ENCODE measurements at places on chromosomes 4 and X.
A peak's percentile ranks its signal among the peaks of the same experiment; 100 is the strongest.

DNA sequence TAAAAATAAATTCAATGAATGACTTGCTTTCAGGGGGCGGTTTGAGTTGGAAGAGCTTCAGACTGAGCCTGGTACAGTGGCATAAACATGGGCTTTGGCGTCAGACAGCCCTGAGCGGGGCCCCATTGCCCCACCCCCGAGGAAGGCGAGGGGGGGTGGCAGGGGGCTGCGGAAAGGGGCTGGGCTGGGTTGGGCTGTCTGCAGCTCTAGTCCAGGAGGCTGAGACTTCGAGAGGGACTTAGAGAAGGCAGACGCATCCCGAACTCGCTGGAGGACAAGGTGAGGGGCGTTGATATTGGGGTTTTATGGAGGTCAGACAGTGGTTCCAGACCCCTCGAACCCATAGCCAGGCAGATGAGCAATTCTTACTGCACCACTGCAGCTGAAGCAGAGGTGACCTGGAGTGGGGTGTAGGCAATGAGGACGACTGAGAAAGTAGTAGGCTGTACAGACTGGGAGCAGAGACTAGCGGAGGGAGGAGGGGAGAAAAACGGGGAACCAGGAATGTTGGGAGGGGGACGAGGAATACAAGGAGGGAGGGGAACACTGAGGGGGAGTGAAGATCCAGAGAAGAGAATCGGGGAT is at the start of gene MAGED2:
Gene MAGED2 (plus strand): TSS at position 222 of the 585 bp plus-strand sequence. CDS start 1,587 bp downstream, outside the sequence.
- DNase-seq: peak; percentile 37

DNA sequence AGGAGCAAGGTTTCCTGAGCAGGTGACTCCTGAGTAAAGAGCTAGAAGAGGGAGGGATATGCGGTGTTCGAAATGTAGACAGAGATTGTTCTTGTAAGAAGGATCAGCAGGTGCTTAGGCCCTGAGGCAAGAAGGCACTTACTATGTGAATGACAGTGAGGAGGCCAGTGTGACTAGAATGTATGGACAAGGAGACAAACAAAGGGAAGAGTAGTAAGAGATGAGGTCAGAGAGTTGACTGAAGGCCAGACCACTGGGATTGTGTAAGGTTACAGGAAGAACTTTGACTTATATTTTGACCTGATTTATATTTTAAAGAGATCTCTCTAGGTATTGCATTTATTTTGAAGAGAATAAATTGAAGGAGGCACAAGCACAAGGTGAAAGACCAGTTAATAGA is 118.4 kb upstream of the ENPEP start:
- no peak for DNase-seq

DNA sequence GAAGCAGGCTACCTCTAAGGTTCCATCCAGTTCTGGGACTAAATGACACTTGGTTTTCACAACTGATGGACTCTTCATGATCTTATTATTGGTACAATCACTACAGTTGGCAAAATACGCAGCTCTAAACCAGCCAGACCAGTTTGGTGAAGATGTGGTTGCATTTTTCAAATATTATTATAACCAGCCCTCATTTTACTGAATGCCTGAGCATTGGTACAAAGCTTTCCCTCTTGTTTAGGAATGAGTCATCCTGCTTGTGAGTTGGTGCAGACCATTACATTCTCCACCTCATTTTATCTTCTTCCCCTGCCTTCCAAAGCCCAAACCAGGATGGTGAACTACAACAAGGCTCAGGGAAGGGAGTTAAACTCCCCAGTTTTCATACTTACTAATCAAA is 223.1 kb downstream of the KDR start:
- DNase-seq: no peak

DNA sequence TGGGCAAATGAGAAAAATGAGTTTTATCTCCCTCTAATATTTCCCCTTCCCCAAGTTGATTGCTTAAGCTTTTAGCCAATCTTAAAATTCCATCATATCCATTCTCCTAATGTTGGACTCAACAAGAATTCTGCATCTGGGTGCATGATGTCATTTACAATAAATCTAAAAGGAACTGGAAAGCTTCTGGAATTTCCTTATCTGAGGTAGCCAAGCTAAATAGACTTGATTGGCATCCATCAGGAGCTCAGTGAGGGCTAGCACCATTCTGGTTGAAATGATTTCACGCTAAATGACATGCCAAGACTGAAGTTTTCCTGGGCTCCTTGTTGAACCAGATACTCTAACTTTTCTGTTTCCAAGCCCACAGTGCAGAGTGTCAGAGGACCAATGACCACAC is 110.3 kb upstream of the SCML1 start:
- DNase-seq: no peak

- DNase-seq: no peak
Measured at GRCh38 chr4:53235547-53235946, 130.3 kb downstream of the SCFD2 start.

DNA sequence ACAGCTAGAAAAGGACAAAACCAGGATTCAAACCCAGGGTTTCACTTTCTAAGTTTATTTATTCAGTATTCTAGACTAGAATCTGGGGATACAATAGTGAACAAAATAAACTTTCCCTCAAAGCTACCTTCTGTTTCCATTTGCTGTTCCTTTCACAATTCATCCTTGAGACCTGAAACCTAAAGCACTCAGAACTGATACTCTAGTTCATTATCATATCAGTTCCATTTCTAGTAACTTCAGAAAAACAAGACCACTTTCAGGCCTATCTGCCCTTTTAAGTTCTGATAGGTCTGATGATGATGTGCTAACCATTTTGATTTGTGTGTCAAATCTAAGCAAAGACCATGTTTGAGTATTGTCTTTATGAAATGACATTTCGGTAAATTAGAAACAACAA is 7.8 kb upstream of the XK start:
- DNase-seq: no peak

DNA sequence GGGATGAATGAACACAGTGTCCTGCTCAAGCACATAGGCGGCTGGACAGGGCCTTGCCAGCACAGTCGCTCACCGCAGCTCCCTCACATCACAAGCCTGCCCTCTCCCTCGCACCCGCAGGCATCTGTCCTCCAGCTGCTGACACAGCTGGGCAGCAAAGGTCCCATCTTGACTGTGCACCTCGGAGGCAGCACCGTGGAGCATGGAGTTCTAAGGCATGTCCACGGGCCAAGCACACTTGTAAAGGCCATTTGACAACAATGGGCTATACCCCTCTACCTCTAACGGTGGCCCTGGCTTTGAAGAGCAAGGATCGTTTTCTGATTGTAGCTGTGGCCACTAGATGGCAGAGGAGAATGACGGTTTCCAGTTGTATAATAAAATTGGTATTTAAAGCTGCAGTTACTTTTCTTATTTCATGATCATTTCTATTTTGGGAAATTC is 53.8 kb downstream of the APLN start:
- no peak for DNase-seq

DNA sequence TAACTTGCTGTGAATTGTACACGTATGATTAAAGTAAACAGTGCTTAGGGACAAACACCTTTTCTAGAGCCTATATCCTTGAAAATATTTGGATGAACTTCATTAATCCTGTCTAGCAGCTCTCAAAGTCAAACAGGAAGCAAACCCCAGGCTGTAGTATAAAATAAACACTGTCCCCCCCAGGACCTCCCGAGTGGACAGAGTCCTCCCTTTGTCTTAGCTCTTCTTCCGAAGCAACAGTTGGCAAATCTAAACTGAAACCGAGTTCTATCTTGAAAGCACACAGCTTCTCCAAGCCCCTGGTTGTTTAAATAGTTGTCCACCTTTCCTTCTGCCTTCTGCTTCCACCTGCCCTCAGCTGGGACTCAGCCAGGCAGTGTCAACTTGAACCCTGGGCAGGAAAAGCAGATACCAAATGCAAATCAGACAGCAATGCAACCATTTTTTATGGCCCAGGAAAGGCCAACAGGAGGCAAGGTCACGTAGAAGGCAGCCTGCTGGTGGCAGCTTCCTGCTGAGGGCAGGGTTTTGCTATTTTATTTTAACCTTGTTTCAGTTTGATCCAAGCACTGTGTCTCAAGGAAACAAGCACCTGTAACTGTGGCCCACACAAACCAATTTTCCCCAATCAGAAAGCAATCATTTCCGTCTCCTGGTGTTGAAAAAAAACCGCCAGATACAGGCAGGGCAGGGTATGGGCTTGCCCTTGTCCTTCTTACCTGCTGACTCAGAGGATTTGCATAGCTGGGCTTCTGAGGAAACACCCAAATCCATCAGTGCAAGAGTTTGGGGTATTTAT is 110.3 kb upstream of the KIT start:
- no peak for DNase-seq

GRCh38 chrX:13009273-13009672 is 34.4 kb downstream of the TMSB4X start:
- no peak for DNase-seq

- no peak for DNase-seq
Measured at GRCh38 chr4:98284640-98285046, 23.5 kb downstream of the RAP1GDS1 start.

- no peak for DNase-seq
Measured at GRCh38 chrX:42094218-42094617, 170.9 kb upstream of the CASK start.

GRCh38 chr4:122746485-122746965 is 14.0 kb downstream of the BBS12 start:
- no peak for DNase-seq

GRCh38 chrX:70141373-70141772 is 8.1 kb downstream of the IGBP1 start:
- DNase-seq: no peak

DNA sequence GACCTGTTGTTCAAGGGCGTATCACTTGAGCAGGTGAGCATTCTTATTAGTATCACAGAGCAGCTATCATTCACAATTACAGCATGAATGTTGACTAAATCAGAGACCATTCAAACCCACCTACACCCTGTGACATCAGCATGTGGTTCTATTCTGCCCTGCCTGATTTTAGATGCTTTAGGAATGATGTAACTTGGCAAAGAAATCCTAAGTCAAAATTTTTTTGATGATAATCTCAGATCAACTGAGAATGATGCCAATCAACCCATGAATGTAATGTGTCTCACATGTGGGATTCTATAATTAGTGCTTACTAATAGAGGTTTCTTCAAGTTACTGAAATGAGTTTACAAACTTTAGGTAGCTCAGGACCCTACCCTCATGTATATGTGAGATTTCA is 13.4 kb upstream of the CHIC2 start:
- DNase-seq: no peak

DNA sequence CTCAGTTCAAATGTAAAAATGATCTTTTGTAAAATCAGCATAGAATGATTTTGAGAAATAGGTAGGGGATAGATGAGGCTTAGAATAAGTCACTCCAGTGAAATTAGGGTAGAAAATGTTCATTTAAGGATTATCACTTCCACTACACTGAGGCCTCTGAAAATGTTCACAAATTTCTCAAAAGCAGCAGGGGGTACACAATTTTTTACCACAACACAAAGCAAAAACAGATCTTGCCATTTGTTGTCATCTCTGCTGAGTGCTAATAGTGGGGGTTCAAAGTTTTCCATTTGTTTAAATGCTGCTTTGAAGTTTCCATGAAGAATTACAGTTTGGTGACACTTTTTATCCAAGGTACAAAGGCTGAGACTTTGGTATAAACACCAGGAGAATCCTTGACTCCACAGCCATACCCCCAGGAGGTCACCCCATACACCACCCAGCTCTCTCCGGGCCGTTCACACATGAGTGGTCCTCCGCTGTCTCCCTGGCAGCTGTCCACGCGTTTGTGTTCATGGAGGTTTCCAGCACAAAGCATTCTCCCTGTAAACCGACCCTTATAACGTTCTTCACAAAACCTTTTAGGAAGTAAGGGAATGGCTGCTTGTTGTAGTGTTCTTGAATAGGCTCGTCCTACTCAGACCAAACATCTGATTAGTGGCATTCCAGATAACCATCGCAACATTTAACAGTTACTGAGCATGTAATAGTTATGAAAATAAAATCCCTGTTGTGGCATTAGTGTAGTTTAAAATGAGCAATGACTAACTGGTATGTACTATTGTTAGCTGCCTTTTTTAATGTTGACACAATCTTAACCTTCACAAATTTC is 71.0 kb downstream of the PRSS12 start:
- DNase-seq: no peak

DNA sequence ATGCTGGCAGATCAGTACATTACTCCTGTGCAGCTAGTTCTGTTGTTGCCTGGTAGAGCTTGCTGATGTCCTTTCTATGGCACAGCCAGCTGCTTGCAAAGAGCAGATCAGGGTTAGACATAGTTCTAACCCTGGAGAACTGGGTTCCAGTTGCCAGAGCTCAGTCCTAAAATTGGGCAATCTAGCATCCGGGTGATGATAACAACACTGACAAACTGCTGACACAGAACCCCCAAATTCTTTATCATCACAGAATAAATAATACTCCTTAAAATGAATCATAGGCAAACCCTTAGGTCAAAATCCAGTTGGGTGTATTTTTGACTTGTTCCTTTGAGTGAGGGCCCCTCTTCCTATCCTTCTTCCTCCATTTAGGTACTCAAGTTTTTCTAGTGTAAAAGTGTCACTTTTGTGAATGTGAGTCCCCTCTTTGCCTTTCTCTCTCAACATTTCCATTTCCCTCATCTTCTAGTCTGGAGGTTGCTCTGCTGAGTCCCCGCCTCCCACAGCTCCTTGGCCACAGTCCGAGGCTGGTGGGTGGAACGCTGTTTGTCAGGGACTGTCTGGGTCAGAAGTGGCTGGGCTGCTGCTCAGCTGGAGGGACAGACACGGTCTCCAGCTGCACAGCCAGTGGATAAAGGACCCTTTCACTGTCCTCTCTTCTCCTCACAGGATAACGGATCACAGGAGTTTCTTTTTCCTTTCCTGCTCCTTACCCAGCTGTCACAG is 93.6 kb upstream of the RASGEF1B start:
- no peak for DNase-seq

- no peak for DNase-seq
Measured at GRCh38 chr4:19158107-19158809, 1093.4 kb upstream of the SLIT2 start.

DNA sequence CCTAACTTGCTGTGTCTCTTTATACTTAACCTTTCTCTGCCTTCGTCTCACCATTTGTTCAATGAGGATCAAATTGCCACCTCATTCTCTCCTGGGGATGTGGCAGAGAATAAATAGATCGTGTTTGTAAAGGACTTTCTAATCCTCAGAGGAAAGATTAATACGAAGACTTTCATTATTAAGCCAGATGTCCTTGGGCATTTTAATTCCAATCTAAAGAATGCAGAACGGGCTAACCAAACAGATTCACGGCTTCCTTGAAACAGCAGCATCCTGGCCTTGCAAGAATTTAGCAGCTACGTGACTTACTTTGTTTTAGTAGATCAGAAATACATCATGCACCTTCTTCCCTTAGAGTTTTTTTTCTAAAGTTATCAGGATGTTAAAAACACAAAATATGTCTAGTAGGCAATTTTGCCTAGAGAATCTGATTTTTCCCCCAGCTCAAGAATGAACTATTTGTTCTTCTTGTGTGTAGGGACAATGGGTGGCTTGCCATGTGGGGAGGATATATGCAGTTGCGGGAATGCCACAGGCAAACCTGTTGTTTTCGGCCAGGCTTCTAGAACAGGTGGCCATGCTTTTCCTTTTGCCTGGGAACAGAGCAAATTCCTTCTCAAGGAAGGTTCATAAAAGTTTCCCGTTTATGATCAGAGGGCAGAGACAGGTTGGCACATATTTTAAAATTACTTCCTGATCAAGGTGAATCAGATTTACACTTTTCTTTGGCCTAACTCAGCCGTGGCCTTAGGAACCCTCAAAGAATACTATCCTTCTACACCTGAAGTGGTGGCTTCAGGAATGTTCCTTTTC is 3.0 kb downstream of the MID1 start:
- DNase-seq: no peak

- peak; percentile 18 for DNase-seq
Measured at GRCh38 chr4:185039508-185040273, 21.4 kb downstream of the HELT start.

Data from T-helper 9 cell (primary cell).